ENCODE measurements at places on chromosomes 12 and 14.

DNA sequence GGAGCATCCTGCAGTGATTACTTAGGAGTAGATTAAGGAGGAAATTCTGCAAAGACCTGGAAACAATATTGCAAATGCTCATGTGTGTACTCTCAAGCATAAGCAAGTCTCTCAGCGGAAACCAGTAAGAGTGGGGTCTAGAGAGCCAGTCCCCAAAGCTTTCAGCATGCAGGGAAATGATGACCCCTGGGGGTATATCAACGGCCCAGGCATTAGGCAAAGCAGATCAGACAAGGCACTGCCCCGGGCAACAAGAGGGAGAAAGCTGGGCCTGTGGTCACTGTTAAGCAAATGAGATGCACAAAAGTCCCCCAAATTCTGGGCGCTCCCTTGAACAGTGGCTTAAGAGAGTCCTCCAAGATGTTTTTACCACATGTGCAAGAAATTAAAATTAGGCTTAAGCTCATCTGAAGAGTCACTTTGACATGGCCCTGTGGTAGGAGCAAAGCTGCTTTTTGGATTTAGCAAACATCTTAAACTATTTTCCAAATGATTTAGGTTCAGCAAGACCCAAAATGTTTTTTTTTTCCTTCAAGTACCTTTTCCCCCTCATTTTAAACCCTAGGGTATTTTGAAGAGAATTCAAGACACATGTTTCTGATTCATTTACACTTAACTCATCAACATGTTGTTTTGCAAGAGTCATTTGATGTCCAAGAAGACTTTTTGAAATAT lies 457.1 kb upstream of the TBX3 start:
- DNase-seq: no peak

GRCh38 chr12:42932936-42933335 lies 343.4 kb upstream of the PRICKLE1 start:
- no peak for DNase-seq

- DNase-seq: no peak
Observed at GRCh38 chr12:22860926-22861325, 236.0 kb downstream of the ETNK1 start.

DNA sequence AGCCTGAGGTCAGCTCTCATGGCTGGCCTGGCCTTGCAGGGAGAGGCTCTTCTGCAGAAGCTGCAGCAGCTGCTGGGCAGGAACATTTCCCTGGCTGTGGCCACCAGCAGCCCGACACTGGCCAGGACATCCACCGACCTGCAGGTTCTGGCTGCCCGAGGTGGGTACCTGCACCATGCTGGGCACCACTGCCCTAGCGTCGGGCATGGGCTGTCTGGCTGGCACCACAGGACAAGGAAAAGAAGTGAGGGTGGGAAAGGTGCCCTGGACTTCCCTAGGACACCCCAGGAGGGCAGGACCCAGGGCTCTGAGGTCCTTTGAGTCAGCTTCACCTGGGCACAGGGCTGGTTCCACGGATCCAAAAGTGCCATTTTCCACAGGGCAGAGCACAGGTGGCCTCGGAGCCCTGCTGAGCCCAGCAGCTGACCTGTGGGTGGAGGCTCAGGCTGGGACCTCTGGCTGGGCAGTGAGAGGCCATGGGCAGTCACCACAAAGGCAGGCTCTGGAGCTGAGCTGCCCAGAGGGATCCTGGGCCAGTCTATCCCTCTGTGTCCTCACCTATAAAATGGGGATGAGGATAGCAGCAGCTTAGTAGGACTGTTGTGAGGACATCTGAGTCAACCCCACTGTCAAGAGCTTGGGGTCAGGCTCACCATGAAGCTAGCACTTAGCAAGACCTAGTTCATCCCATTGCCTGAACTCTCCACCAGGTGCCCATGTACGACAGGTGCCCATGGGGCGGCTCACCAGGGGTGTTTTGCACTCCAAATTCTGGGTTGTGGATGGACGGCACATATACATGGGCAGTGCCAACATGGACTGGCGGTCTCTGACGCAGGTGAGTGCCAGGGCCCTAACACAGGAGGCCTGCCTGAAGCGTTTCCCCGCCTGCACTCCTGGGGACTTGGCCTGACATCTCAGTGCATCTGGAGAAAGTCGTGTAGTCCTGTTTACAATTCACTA lies 4.9 kb downstream of the PLD4 start:
- no peak for DNase-seq
